ENCODE measurements at places on chromosomes 12 and 14.

GRCh38 chr12:46101485-46101869 is 111.1 kb upstream of the SCAF11 start:
- no peak for DNase-seq

GRCh38 chr12:9906873-9907272 is 25.3 kb downstream of the CLEC2A start:
- DNase-seq: no peak

DNA sequence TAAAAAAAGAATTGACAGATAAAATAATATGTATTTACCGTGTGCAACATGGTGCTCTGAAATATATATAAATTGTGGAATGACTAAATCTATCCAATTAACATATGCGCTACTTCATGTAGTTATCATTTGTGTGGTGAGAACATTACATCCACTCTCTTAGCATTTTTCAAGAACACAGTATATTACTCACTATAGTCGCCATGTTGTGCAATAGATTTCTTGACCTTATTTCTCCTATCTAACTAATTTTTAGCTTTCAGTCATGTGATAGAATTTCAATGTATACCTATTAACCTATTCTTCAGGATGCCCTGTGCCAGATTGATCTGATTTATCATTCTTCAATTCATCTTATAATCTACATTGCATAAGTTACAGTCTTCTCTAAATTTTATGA is 178.6 kb downstream of the BCAT1 start:
- DNase-seq: no peak

DNA sequence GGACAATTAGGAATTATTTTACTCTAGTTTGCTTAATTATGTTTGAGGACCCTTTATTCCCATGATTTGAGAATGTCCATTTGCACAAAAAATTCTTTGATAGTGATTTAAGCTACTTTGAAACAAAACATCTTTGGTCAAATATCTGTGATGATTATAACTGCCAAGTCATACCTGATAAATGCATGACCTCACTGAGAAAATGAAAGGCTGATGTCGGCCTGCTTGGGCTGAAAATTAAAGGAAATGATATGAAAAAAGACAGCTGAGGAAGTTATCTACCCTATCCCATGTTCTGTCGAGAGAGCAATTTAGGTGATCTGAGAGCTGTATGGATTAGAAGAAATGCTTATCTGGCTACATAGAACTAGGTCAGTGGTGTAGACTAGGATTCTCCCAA is 43.6 kb downstream of the ATL1 start:
- DNase-seq: no peak

DNA sequence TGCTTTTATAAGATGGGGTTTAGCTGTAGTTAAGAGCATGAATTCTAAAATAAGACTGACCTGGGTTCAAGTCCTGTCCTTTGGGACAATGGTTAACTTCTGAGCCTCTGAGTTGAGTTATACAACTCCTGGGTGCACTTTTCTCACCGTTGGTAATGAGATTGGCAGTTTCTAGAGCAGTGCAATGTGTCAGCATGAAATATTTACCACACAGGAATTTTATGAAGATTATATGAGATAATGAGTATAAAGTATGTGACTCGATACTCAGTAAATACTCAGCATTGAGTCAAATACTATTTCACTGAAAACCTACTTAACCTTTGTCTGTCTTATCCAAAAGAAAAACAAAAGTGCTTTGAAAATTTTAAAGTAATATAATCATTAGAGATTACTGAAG is 214.2 kb downstream of the CPNE8 start:
- DNase-seq: no peak

GRCh38 chr14:80605536-80605935 is 336.0 kb downstream of the CEP128 start:
- DNase-seq: no peak

GRCh38 chr12:130127532-130127911 is 34.7 kb upstream of the FZD10 start:
- DNase-seq: no peak

GRCh38 chr14:95463171-95463901 is 53.1 kb downstream of the SYNE3 start:
- DNase-seq: no peak

DNA sequence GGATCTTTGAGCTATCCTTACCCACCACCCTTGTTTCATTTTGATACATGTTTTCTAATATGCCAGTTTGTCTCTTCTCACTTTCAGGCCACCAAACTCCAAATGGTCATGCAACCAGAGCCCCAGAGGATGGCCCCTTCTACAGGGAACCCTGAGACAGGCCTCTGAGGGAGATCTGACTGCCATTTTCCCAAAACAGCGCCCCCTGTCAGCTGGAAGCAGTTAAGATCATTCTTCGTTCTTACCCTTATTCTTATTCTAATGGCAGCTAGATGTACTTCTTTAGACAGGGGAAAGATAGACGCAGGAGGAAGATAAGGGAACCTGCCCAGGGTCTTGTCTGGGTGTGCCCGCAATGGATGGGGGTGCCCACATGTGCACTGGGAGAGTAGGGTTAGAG is 38.4 kb downstream of the C12orf56 start:
- DNase-seq: no peak

- no peak for DNase-seq
Observed at GRCh38 chr14:58543253-58543652, 94.5 kb upstream of the DACT1 start.

Data from vagina (tissue), 2 donors.